Neural crest cell (in vitro differentiated cells): ENCODE measurements at places on chromosomes 16 and 17. TPM values are rescaled to one million over a fixed set of nuclear protein-coding genes. Genes with fewer than 3 reads are reported as not detected.

The RHBDL1 gene
- 3.0 and 3.1 TPM in 2 replicates for total RNA-seq

The CAMKK1 gene
- total RNA-seq = 4.0 and 4.5 TPM in 2 replicates

The GAS2L2 gene
- total RNA-seq = 0.12 and 0.16 TPM in 2 replicates

The ABCC11 gene
- 0.09 and 0.20 TPM in 2 replicates for total RNA-seq

The CACNG3 gene
- total RNA-seq = not detected in 2 replicates

The MMP15 gene
- total RNA-seq = 36.6 and 38.9 TPM in 2 replicates

The ELMO3 gene
- 3.9 and 4.5 TPM in 2 replicates for total RNA-seq

The STH gene
- total RNA-seq = not detected in 2 replicates

The OTOP3 gene
- total RNA-seq = not detected in 2 replicates

The CBFA2T3 gene
- 3.6 and 4.6 TPM in 2 replicates for total RNA-seq

DNA sequence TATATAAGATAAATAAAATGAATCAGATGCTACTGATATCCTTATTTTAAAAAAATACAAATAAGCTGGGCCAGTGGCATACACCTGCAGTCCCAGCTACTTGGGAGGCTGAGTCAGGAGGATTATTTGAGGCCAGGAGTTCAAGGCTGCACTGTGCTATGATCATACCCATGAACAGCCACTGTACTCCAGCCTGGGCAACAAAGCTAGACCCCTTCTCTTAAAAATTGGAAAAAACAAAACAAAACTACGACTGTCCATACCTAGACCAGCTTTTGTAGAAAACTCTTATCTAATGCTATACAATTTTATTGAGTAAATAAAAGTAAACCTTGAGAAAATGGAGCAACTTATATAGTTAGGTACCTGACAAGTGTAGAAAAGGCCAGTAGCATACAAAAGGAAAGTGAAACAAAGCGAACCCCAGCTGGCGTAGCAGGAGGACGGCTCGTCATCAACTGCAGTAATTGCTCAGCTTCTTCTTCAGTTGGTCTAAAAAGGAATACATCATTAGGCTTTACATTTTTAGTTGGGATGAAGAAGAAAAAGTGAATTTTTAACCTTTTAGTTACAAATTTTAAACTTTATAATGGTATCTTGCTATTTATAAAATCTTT lies 23.6 kb downstream of the INTS2 start:
- no peak for DNase-seq

GRCh38 chr17:46160169-46160568 lies 33.1 kb downstream of the KANSL1 start:
- no peak for DNase-seq

DNA sequence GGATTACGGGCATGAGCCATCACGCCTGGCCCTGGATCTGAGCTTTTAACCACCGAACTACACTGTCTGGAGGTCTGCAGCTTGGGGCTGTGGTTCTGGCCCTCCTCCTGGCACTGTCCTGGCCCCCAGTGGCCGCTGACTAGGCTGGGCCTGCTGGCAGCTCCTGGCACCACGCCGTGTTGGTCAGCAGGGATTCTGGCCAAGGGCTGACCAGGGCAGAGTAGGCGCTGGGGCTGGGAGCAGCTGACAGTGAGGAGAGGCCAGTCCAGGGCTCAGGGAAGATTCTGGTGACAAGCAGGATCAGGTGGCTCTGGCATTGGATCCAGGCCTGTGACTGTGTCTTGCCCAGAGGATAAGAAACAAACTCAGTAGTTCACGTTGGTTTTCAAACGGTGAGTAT lies 14.6 kb downstream of the EEF2K start:
- DNase-seq = no peak

GRCh38 chr17:67867591-67867990 lies 42.3 kb downstream of the BPTF start:
- no peak for DNase-seq

DNA sequence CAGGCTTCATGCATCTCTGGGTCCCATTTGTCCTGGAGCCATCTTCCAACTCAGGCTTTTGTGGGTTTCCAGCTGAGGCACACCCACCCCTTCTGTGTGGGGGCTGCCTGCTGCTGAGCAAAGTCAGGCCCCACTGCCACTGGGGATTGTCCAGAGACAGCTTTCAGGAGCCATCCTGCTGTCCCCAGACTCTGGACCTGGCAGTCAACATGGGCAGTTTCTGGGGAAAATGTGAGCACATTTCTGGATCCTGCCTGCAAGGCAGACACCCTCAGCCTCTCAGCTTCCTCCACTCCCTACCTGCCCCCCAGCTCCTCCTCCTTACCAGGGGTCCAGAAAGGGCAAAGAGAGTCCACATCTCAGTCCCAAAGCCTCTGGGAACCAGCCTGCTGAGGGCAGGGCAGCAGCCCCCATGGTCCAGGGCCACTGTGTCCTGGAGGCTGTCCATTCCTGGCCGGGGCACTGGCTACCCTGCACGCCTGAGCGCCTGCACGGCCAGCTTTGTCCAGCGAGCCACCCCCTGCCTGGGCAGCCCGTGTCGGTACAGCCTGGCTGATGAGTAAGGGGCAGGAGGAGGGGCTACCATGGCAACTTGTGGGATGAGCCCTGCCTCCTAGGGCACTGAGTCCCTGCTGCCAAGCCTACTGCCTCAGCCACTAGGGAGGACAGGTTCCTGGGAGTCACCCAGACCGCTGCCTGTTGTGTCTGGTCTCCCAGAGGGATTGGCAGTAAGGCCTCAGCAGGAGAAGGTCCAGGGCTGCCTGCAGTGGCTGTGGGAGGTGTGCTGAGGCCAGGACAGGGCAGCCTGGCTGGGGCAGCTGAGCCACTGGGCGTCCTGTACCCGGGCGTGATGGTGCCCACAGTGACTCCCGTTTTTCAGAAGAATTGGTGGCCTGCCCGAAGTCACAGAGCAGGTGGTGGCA lies at the start of gene SLC47A2:
TSS of gene SLC47A2 (minus strand) at position 477 of the 923 bp plus-strand sequence. CDS start at position 448, 29 bp downstream.
- no peak for DNase-seq

GRCh38 chr17:3917391-3917931 lies 1.2 kb upstream of the P2RX1 start:
- DNase-seq = no peak

GRCh38 chr17:50114849-50115357 lies 15.1 kb downstream of the SAMD14 start:
- peak; percentile 36 for DNase-seq

- DNase-seq = no peak
Observed at GRCh38 chr16:27424772-27425498, 23.0 kb downstream of the IL21R start.

DNA sequence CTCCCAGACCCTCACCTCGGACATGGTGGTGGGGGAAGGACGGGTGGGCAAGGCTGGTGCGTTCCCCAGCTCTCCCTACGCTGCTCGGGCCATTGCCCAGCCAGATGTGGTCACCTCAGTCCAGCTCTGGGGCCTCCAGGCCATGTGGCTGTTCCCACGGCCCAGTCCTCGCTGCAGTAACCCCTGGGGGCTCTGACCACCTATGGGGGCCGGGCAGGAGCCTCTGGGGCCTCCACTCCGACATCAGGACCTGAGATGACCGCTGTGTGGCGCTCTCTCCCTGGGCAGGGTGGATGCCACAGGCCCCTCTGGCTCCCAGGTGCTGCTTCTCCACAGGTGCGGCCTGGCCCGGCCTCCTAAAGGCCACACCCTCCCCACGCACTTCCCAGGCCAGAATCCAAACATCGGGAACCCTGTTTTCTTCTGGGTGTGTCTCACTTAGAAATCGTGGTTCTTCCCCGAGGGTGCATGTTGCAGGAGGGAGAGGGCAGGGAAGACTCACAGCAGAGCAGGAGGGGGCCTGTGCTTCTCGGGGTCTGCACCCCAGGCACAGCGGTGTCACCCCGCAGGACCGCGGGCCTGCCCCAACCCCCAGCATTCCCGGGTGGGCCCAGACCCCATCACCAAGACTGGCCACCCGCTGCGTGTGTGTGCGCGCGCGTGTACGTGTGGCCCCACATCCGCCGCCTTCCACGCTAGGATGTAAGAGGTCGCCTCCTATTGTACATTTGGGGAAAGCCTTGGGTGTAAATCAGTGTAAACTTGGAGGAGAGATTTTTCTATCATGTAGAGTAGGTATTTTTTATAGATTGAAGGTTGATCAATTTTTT lies 5.9 kb upstream of the CAPN15 start:
- no peak for DNase-seq

- no peak for DNase-seq
Observed at GRCh38 chr16:78183437-78184237, 84.2 kb downstream of the WWOX start.

DNA sequence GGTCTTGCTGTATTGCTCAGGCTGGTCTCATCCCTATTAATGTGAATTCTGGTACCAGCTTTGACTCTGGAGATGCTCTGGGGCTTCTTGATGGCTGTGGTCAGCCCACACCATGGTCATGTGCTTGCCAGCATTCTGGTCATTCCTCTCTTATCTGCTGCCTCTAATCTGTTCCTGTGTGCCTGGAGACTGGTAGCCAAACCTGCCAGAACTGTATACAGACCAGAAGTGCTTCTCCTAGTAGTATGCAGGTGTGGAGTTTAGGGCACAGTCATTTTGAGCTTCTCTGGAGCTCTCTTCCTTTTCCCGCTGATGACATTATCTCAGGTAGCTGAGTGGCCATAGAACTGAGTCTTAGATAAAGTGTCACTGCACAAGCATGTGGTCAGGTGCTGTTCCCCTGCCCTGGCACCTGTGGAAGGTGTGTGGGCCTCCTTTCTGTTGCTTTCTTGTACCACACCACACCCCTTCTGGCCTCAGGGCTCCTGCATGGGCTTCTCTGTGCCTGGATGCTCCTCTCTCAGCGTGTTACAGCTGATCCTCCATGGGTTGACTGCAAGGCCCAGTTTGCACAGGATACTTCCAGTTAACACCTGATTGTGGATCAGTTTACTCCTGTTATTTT lies 162.7 kb downstream of the SPECC1 start:
- DNase-seq = no peak

- DNase-seq = no peak
Observed at GRCh38 chr16:61366006-61366405, 670.2 kb downstream of the CDH8 start.

DNA sequence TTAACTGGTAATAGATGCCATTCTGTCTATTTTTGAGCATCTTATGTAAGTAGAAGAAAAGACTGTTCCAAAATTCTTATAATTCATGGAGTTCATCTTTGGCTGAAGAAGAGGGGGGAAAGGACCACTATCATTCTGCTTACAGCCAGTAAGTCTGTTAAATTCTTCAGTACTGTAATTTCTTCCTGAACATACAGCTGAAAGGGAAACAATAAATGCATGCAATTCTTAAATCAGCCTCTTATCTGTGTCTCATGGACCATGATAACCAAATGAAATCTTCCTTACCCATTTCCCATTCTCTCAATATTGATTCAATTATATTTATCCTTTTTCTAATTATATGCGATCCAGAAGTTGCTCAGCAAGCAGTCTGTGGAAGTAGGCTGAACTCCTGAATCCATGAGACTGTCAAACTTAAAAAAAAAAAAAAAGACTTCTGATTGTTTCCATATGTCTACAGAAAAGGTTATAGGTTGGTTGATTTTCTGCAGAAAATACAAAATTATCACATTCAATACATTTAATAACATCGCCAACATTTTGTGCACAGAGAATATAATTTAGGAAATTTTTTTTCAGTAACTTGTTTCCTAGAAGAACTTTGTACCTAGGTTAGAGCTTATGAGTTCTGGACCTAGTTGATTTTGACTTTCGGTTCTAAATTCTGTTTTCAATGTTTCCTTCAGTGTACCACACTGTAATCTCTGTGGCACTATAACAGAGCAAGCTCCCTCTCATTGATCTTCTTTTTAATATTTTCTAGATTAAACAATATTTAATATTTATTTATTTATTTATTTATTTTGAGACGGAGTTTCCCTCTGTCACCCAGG lies 1.2 kb upstream of the ABCA9 start:
- no peak for DNase-seq

DNA sequence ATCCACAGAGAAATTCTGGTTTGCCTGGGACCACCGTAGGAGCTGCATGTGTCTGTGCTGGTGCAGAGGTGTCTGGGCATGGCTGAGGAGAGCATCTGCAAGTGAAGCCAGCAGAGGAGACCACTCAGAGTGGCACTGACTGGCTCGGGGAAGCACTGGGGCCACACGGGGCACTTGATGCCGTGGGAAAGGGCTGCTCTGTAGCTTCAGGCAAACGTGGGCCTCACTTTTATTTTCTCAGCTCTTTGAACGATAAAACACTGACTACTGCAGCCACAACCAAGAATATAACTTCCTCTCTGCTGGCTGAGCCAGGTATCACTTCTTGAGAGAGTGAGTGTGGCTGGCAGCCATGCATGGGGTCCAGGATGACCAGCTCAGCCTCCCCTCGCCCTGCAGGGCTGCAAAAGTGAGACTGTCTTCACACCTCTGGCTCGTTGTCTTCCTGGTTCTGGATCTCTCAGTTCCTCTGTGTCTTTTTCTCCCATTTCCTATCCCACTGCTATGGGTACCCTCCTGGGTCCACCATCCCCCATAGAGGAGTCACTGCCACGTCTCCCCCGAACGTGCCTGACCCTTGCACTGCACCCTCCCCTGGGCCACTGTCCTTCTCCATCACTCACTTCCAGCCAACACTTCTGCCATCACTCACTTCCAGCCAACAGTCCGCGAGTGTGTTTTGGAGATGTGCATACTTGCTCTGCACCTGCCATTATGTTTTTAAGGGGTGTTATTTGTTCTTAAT lies 201.4 kb upstream of the CHMP6 start:
- no peak for DNase-seq

DNA sequence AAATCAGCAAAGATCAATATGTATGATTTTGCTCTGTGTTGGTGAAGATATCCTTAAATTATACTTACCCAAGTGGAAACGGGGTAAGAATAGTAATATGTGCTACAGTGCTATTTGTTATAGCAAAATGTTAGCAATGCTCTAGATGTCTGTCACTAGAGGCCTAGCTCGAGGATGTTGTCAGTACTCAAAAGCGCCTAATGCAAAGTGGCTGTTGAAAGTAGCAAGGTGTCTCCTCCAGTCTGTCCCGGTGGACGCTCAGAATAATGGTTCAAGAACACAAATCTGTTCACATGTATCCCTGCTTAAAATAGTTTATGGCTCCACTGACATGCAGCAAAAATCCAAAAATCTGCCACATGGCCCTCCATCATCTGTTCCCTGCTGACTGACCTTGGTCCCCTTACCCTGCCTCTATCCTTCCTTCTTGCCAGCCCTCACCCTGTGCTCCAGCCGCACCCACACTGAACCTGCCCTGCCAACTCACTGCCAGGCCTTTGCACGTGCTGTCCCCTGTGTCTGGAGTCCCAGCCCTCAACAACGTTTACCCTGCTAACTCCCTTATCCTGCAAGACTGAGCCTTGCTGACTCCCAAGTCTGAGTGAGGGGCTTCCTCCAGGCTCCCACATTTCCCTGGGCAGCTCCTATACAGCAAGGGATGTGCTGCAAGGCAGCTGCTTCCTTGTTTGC lies 9.6 kb upstream of the RNF112 start:
- no peak for DNase-seq

DNA sequence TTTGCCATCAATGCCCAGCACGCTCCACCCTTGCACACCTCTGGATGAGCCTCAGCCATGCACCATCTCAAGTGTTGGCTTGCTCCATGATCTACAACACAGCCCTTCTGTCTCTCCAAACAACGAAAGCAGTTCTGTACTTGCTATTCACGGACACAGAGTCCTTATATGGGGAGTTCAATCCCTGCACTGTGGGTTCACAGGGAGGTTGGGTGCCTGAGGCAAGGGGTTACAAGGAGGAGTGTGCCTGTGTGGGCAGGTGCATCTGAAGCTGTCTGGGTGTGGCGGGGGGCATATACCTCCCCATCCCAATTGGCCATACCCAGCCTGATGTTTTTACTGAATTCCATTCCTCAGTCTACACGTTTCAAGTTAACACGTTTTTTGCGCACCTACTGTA lies 5.6 kb downstream of the RUNDC3A start:
- DNase-seq = no peak
